ENCODE measurements at places on chromosomes 7 and 10. TPM values are rescaled to one million over a fixed set of nuclear protein-coding genes. Genes with fewer than 3 reads are reported as not detected.

DNA sequence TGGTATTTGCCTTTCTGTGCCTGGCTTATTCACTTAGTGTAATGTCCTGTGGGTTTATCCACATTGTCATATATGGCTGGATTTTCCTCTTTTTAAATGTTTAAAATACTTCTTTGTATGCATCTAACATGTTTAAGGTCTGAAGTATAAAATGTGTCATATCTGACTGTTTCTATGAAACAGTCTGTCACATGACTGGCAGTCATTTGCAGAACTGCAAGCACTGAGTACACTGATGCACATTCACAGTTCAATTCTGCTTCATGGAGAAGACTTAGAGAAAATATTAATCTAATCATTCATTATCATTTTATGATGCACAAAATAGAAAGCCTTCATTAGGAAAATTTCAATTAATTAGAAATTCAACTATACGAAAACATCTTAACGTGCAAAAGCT is 119.7 kb upstream of the PRSS58 start:
- DNase-seq = no peak

GRCh38 chr7:380139-380485 is 90.1 kb downstream of the FOXL3 start:
- DNase-seq = no peak

LOXL4 gene
- total RNA-seq = 20.8 TPM

DEPP1 gene
- 13.6 TPM for total RNA-seq

TBC1D12 gene
- 5.4 TPM for total RNA-seq

CYP26A1 gene
- not detected for total RNA-seq

DNA sequence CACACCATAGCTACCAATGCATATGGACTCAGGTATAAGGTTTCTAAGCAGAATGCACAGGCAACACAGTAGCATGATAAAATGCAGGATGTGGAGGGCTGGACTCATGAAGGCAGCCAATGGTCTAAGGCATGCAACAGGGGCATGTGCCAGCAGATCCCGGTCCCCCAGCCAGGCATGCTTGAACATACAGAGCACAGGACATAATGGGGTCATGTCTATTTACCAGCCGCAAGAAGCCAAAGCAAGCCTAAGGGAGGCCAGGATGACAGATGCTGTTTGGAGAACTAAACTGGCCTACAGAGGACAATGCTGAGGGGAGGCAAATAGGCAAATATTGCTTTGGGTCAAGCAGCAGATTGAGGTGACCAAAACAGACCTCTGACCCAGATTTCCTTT is 60.0 kb upstream of the PDLIM1 start:
- no peak for DNase-seq

- no peak for DNase-seq
Observed at GRCh38 chr7:132489776-132490237, 86.5 kb downstream of the PLXNA4 start.

- no peak for DNase-seq
Observed at GRCh38 chr10:71419002-71419540, 22.4 kb downstream of the CDH23 start.

DNA sequence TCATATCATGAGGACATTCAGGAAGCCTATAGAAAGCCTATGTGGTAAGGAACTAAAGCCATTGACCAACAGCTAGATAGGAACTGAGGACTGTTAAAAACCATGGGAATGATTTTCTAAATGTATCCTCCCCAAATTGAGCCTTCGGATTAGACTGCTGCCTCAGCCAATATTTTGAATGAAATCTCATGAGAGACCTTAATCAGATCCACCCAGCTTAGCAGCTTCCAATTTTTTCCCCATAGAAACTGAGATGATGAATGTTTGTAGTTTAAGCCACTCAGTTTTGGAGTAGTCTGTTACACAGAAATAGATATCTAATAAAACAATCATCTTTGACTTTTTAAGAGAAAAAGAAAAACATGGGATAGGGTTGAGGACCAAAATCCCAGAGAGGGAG is 292.0 kb downstream of the HPSE2 start:
- DNase-seq = no peak

DNA sequence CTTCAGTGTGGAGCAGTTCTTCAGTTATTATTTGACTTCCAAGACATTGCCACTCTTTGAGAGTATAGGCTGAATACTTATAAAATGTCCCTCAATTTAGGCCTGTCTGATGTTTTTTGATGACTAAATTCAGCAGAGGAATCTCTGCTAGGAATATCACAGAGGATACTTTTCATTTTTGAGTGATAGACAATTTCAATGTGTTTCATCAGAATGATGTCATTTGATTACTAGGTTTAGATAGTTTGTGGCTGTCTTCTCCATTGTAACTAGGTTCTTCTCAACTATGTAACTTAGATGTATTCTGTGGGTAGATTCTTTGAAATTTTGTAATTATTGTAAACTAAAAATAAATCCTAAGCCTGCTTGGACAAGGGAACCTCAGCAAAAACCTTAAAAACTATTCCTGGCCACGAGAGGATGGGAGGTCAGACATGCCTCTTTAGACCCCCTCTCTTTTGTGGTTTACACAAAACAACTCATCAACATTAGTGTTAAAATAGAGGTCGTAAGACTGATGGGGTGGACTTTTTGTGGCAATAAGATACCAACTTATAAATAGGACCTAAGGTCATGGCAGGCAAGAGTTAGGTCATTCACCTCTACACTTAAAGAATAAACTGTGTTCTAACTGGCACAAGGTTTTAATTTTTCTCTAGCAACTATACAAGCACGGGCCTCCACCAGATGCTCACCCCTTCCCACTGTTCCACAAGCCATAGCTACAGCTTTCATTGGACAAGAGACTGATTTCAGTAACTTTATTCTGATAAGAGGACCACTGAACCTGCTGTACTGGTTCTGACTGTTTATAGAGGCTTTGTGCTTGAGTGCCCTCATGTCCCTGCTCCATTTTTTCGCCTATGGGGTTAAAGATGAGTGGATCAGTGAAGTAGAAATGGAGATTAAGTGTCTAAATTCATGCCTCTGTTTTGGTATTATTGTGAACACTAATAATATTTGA is 33.7 kb downstream of the CYP2C8 start:
- DNase-seq = no peak

MRC1 gene
- total RNA-seq = not detected

DNA sequence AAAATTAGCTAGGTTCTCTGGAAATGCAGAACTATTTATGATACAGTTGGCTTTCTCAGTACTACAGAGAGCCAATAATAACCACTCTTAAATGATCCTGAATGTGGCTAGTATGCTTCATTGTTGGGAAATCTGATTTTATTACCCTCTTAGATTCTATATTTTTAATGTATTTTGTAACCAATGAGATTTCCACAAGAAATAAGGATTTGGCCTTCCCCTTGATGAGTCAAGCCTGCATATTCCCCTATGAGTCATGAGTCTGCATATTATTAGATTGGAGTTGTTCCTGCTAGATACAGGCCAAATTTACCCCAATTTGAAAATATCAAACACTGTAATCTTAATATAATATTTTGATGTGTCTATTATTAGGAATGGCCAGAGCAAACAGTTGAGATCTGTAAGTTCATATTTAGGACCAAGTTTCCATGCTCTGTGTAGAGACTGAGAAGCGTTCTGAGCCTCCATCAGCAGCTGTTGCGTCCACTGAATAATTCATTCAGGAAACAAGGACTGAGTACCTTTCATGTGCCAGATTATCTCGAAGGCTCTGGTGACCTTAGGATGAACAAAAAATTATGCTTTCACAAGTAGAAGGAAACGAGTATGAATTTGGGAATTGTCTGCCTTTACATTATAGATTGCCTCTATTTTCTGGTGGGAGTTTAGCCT is 793.4 kb downstream of the NRG3 start:
- DNase-seq = no peak

GRCh38 chr7:93176992-93177580 is 28.9 kb upstream of the SAMD9L start:
- no peak for DNase-seq

DNA sequence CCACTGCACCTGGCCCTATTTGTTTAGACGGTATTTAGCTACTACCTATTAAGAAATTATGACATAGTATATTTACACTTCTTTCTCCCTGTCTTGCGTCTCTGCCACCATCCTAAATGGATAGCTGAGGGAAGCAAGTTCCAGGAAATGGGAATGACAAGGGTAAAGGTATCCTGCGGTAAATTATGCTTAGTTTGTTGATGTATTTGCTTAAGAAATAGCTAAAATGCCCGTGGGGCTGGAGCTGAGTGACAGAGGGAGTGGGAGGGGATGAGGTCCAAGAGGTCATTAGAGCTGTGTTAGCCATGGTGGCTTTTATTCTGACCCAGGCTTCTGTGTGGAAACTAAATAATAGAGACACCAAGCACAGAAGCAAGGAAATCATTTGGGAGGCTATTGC is 29.0 kb upstream of the UBE2D1 start:
- DNase-seq = no peak

- DNase-seq = no peak
Observed at GRCh38 chr10:107371801-107372200, 207.3 kb upstream of the SORCS1 start.

FAM131B gene
- 3.4 TPM for total RNA-seq

NUTM2E gene
- total RNA-seq = not detected

DNA sequence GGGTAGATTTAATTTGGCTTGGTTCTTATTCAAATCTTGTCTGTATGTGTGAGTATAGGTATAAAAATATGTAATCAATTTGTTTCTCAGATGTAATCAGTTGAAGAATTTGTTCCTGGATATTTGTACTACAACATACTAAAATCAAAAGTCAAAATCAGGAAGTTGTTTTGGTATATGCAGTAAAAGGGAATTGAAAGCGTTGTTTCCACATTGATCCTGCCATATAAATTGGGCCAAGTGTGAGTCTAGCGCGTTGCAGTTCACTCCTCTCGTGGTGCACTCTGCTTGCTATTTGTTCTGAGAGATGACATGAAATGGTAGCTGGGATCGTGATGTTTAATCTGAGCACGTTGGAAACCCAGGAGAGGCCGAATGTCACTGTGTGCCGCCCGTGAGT is 55.9 kb downstream of the SHH start:
- DNase-seq = no peak

DNA sequence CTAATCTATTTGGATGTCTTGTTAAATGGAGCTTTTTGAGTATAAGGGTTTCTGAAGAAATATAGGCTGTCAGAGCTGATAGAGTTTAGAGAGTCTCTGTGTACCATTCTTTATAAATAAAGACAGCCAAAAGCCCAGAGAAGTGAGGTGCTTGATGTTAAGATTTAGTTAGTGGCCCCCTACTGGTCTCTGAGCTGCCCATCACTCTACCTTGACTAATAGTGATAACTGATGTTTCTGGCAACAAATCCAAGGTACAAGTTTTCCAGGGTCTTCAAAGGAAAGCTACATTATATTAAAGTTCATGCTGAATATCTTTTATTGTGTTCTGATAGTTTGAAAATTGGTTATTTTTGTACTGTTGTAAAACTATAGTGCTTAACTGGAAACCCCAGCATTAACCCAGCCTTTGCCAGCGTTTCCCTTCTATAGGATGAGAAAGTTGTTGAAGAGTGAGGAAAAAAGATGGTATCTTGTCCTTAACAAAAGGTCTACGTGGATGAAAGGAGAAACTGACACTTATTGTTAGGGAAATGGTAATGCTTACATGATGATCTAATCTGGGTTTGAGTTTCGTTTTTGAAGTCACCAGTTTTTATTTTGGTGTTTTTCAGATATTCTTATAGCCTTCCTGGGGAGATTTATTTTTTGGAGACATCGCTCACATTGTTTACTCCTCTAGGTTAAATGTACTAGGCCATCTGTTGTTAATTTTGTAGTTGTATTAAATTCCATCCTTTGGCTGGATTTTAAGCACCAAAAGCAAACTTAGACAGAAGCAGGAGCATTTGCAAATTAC is 79.0 kb downstream of the AUTS2 start:
- DNase-seq = no peak

GRCh38 chr7:154627646-154628290 is 375.2 kb downstream of the PAXIP1 start:
- no peak for DNase-seq

DNA sequence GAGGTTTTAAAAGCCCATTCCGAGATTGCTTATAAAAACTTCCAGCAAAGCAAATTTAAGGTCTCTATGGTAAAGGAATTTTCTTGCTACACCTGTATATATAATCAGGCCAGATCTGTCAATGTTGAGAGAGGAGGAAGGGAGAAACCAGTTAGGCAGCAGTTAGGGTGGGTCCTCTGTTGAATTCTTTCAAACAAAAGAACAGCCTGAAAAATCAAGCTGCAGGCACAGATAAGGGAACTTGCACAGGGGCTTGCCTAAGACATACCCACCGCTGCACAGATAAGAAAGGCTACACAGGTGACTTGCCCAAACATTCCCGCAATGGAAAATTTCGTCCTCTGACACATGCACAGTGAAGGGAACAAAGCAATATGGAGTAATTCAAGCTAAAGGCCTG is 59.8 kb upstream of the IMMP2L start:
- DNase-seq = no peak

- no peak for DNase-seq
Observed at GRCh38 chr7:103984050-103984449, 5.4 kb downstream of the RELN start.

- no peak for DNase-seq
Observed at GRCh38 chr7:128867241-128867640, 4.6 kb downstream of the ATP6V1F start.
